ENCODE measurements at places on chromosomes 12 and 14.

DNA sequence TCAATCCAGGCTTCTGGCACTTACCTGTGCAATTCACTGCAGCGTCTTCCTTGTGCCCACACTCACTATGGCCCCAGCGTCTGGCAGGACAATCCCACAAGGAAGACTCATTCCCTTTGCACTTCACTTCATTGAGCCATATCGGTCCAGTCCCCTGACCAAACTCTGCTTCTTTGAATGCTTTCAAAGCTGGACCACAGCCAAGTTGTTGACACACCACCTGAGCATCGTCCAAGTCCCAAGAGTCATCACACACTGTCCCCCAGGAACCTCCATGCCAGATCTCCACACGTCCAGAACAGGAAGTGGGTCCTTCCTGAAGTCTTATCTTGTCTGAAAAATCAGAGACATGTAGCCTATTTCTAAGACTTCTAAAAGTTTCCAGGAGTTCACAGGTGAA is 20.2 kb downstream of the CD163 start:
- no peak for DNase-seq

GRCh38 chr12:109915171-109916040 is 15.3 kb downstream of the TCHP start:
- no peak for DNase-seq

GRCh38 chr12:96522690-96523089 is 33.3 kb downstream of the CFAP54 start:
- no peak for DNase-seq

GRCh38 chr12:56833780-56834179 is 70.7 kb downstream of the HSD17B6 start:
- no peak for DNase-seq

GRCh38 chr12:126668538-126668937 is 1598.4 kb upstream of the TMEM132C start:
- no peak for DNase-seq

- no peak for DNase-seq
Observed at GRCh38 chr14:36785511-36785910, 123.9 kb downstream of the PAX9 start.

DNA sequence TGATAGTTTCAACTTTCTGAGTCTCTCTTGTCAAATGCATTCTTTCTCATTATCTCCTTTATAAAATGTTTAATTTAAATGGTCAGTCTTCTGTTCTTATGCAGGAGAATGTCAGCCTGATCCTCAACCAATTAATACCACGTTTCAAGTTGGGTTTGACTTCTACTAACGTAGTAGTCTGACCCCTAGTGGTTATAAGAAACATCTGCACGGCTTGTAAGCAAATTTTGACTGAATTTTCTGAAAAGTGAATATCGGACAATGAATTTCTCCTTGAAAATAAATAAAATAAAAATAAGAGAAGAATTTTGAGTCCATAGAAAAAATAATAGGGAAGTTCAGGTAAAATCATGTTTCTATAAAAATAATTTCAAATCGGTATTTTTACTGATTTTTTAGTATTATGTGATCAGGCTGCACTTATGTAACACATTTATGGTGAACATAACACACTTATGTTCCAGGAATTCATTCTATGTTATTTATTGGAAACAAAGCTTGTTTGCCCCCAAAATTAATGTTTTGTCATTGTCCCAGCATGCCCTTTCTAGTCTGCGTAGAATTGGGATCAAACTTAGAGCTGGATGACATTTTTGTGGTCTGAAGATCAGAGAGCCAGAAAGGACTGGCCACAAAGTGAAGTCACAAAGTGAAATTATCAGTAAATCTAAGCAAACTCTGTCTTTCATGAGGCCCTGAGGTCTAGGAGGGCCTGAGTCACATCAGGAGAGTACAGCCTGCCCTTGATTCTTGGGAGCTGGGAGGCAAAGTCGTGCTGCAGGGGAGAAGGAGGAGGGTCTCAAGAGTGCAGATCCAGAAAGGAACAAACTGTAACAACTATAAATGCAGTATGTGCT is 101.2 kb upstream of the STXBP6 start:
- DNase-seq = no peak

DNA sequence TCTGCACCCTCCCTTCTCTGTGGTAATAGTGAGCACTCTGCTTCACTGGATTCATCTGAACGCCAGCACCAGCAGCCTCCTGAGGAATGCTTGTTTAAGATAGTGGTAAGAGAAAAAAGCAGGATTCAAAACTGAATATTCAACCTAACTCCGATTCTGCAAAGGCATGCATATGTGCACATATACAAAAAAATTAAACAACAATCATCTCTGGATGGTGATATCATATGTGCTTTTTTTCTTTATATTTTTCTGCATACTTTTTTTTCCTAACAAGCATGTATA is 9.8 kb downstream of the TMEM229B start:
- no peak for DNase-seq

DNA sequence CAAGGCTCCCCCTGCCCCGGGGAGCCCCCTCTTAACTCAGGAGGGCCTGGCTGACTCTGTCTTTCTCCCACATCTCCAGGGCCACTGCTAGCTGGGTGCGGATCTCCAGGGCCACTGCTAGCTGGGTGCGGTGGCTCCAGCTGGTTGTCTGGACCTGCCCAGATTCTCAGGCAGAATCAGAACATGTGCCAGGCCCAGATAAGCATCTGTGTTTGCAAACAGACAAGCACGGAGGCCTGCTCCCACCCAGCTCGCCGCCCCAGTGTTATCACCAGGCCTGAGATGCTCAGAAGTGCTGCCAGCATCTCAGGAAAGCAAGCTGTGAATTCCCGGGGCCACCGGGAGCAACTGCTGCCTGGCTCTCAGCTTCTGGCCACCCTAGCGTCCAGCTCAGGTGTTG is 98.4 kb upstream of the FZD10 start:
- no peak for DNase-seq

DNA sequence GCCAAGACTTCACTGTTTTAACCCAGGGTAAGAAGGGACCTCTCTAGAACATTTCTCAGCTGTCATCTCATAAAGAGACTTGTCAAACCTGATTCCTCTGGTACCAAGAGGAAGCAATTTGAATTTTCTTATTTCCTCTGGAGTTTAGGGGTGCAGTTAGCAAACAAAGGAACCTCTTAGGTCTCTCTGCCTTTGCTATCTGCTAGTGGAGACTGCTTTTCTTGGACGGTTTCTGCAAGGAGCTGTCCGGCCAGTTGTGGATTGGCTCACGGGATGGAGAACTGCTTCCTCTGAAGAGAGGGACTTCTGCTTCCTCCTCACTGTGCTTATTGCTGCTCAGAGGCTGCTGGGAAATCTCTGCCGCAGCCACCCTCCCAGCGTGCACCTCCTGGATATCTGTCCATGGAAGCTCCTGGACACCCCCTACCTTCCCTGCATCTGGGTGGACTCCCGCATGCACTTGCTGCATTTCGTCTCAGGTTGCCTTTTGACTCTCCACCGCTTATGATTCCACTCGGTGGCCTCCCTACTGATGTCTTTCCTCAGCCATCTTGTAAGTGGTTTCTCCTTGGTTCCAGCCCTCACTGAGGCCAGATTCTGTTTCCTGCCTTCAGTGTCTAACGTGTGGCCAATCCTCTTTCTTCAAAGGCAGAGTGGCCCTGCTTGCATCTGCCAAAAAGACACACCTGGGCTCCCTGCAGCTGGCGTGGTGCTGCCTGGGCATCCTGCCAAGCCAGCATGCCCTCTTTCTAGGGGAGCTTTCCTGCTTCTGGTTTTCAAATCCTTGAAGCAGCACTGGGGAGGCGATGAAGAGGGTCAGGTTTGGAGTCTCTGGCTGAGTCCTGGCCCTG is 187.3 kb downstream of the CHST11 start:
- DNase-seq = peak; percentile 34

GRCh38 chr12:105409279-105409678 is 78.8 kb downstream of the C12orf75 start:
- DNase-seq = no peak

GRCh38 chr12:108729612-108730364 is 1.5 kb downstream of the CORO1C start:
- no peak for DNase-seq

GRCh38 chr12:118368821-118369220 is 3.9 kb downstream of the TAOK3 start:
- DNase-seq = no peak

All from activated naive CD4-positive, alpha-beta T cell treated with anti-CD3 and anti-CD28 coated beads for 36 hours (primary cell).